Mucosa of descending colon (tissue), 3 donors: ENCODE measurements at places on chromosomes 4 and X. TPM values are rescaled to one million over a fixed set of nuclear protein-coding genes. Genes with fewer than 3 reads are reported as not detected.

ESX1 gene
- total RNA-seq: not detected

- no peak for DNase-seq
Measured at GRCh38 chr4:174406383-174406782, 115.9 kb downstream of the HPGD start.

GRCh38 chrX:136272325-136272724 lies 21.1 kb upstream of the MAP7D3 start:
- no peak for DNase-seq

GRCh38 chr4:109649872-109650271 lies 53.4 kb downstream of the CASP6 start:
- no peak for DNase-seq

- no peak for DNase-seq
Measured at GRCh38 chr4:83753260-83753659, 217.4 kb downstream of the GPAT3 start.

SOX3 gene
- total RNA-seq: not detected

GRCh38 chr4:7630568-7631287 lies 196.0 kb upstream of the PSAPL1 start:
- DNase-seq: no peak
